ENCODE measurements at places on chromosomes 6 and 20.

DNA sequence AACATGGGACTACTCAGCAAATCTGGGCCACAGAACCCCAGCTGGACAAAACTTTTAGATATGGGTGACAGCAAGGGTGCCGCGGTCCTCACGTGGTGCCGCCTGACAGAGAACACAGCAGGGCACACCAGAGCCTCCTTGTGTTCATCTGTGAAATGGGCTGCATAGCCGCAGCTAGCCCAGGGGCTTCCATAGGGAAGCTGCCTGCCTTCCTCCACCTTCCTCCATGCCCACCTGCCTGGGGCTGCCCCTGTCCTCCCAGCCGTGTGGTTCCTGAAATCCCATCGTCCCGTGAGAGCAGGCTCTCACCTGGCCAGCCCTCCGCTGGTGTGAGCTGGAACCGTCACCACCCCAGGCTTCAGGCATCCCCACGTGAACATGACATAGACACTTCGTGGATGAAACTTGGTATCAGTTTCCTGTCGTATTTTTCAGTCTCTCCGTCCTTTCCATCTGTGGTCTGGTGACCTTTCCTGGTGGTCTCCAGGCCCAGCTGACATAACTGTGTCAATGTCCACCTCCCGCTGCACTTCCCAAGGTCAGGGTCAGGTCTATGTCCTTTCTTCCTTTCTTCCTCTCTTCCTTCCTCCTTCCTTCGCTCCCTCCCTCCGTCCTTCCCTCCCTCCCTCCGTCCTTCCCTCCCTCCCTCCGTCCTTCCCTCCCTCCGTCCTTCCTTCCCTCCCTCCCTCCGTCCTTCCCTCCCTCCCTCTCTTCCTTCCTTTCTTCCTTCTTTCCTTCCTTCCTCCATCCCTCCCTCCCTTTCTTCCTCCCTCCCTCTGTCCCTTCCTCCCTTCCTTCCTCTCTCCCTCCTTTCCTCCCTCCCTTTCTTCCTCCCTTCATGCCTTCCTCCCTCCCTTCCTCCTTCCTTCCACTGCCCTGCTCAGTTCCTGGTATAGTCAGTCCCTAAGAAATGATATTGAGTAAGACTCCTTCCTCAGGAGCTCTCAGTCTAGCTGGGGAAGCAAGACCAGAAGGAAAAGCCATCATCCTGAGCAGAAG lies 78.8 kb downstream of the GRM4 start:
- DNase-seq, result no peak

- DNase-seq, result no peak
These were observed 129.4 kb downstream of the MAP7 start for GRCh38 chr6:136420853-136421252.

DNA sequence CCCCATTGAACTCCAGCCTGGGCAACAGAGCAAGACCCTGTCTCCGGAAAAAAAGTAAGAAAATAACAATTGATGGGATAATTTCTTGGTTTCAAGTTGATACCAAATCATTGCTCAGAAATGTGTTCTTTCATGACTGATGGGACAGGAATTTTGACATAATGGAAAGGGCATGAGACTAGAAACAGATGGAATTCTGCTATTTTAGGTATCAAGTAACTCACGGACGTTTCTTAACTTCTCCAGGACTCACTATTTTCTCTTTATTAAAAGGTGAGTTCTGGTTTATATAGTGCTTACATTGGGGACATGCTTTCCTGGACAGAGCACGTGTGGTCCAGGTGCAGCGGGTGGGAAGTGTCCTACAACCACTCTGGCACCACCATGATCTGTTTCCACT lies 6.0 kb upstream of the DSP start:
- peak; percentile 45 for DNase-seq

DNA sequence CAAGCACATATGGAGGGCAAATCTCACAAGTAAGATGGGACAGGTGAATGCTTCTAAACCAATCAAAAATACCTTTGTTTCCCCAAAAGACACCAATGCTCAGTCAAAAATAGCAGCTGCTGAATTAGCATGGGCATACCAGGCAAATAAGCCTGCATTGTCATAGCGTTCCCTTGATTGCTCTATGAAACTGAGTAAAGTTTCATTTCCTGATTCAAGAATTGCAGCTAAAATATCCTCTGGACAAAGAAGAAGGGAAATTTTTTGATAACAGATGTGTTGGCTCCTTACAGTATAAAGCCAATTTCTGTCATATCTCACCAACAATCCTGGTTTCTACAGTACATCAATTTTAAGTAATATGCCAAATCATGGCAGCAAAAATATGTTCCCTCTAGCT lies 3.3 kb upstream of the TMEM14A start:
- DNase-seq, result no peak

- DNase-seq, result no peak
These were observed 183.1 kb downstream of the UBE3D start for GRCh38 chr6:82882363-82883023.

Data from PC-3 (cell line).